ENCODE measurements at places on chromosomes 2 and 18.

GRCh38 chr2:226738821-226739544, 60.6 kb downstream of the IRS1 start:
- peak; percentile 10 for DNase-seq

GRCh38 chr2:234949762-234950434, 1.9 kb upstream of the SH3BP4 start:
- no peak for DNase-seq

- no peak for DNase-seq
Observed at GRCh38 chr2:104321116-104321795, 532.7 kb upstream of the POU3F3 start.

DNA sequence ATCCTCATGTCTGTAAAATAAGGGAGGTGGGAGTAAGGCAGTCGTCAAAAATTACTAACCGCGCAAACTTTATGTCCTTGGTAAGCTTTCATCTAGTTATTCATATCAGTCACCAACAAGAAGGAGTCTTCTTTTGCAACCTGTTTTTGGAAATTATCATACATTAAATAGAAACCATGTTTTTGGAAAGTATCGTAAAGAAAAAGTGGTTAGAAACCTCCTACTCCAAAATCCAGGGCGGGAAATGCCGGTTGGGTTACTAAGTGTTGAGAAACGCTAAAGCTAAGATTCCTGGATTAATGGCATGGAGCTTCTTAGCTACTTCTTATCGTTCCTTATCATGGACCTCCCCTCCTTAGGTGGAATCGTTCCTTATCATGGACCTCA, 778 bp downstream of the BBS5 start:
- DNase-seq = no peak

GRCh38 chr2:19187323-19188020, 171.0 kb downstream of the OSR1 start:
- DNase-seq = no peak

- no peak for DNase-seq
Observed at GRCh38 chr18:74290794-74291471, 830 bp downstream of the CYB5A start.

DNA sequence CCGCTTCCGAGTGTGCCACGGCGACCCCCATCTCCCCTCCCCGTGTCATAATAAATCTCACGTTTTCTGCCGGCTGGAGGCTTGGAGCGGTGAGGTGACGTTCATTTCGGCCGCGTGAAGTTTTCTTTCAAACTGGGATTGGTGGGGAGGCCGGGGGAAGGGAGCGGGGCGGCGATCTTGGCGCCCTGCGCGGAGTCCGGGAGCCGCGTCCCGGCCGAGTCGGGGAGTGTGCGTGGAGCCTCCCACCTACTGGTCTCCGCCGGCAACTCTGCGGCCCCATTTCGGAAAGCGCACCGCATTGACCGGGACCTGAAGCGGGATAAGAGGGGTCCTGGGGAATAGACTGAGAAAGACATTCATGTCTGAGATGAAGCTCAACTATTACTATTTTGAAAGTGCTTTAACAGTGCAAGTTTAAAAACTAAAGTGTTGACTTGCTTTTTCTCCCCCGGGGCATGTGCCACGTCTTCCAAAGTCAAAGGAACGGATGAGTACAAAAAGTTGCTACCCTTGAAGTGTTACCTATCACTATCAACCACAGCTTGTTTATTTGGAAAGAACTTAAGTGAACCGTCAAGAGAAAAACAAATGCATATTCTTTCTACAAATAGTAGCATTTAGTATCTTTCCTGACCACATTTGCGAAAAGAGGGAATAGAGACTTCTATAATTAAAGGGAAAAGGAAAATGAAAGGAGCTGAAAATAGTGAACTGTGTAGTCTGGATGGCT, 818 bp upstream of the IKZF2 start:
- peak; percentile 52 for DNase-seq

DNA sequence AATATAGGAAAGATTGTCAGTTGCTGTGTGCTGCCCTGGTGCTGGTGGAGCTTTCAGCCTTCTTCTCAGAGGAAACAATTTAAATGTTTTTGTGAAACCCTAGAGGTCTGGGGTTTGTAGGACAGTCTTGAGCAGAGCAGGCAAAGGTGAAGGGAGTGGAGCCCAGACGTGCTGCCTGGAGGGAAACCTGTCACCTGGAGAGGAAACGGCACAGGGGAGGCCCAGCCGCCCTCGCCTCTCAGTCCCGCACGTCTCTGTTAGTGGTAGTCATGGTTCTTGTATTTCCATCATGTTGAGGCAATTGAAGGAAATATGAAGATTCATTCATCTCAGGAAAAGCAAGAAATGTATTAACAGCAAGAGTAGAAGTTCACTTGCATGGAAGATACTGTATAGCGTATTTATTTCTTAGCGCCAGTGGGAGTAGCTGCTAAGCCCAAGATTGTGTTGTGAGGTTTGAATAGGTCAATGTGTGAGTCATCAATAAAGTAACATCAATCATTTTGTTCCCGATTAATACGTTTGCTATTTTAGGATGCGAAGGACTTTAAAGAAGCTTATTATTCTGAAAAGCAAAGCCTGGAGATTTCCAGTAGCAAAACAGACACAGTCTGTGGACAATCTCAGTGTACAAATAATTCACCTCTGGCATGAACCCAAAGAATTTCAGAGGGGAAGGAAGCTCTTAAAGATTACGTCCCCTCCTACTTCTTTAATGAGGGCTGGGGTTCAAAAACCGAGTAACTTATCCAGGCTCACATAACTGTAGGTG, 70.4 kb downstream of the LRRFIP1 start:
- DNase-seq = peak; percentile 42

DNA sequence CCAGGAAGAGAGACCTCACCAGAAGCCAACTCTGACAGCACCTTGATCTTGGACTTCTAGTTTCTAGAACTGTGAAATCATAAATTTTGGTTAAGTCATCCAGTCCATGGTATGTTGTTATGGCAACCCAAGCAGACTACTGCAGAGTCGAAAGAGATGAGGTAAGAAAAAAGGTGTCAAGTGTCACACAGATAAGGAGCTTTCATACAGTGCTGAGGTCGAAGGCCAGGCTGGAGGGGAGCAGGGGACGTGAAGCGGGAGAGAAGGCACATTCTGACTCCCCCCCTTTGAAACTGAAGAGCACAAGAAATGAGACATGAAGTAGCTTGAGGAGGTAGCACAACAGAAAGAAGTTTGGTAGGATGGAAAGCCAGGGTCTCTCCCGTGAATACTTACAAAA, 110.4 kb downstream of the ALK start:
- no peak for DNase-seq
